ENCODE measurements at places on chromosomes 4 and X.
A peak's percentile ranks its signal among the peaks of the same experiment; 100 is the strongest.

DNA sequence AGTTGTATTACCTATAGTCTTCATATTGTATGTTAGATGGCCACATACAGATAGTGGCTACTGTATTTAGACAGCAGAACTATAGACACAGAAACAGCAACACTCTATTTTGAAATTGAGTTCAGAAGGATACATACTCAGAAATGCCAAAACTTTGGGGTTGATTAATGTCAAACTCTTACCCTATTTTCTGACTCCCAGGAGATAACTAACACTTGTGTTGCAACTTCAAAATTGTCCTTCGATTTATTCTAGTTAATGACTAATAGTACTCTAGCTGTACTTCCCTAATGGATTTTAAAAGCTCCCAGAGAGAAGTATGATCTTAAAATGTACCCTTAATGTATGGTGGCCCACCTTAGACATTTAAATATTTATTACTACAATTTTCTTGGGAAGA lies 229.9 kb upstream of the UGT8 start:
- DNase-seq = no peak

GRCh38 chr4:24551492-24552289 lies 32.7 kb downstream of the DHX15 start:
- DNase-seq = no peak

- DNase-seq = peak; percentile 0
Observed at GRCh38 chrX:107827030-107827831, 1.6 kb downstream of the MID2 start.

DNA sequence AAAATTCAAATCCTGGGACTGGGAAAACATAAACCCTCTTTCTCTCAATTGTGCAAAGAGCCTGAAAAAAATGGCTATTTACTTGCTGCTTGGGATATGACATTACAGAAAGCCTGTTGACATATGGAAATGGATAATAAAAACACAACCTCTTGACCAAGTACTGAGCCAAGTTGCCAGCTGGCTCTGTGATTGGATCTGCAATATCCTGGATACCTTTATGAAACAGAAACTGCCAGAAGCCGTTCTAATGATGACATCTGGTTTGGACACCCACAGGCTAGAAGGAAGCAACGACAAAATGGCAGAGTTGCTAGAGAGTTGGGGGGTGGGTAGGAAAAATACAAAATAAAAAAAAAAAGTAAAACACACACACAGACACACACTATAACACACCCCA lies 481.4 kb downstream of the FAT4 start:
- DNase-seq = no peak

GRCh38 chr4:142984871-142985585 lies 138.9 kb upstream of the INPP4B start:
- DNase-seq = peak; percentile 6

DNA sequence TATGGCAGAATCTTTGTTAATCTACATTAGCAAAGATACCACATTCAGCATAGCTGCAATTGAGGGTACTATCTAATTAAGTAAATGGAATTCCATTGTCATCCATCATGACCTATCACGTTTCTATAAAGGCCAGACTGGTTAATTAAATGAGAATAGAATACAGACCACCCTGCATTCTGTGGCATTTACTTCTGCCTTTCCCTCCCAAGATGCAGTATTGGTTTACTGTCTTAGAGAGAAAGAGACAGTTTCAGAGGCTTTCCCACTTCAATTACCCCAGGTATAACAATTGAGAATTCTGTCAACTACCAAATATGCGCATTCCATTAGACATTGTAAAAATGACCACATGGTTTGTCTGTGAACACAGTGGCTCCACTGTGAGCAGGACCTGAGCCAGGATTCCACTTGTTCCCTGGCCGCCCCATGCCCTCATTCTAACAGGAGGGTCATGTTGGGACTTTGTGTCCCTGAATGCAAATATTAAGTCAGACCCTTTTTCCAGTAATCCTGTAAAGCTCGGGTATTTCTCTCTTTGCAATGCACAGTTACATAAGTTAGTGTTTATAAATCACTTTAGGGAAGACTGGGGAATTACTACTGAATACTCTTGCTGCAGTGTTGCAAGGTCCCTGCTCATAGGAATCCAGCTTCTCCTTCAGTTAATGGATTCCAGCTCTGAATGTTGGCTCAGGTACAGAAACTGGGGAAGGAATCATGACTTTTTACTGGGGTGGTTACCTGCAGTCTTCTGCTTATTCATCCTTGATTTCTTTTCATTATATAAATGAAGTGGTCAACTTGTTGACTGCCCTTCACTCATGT lies 261.0 kb downstream of the PDGFC start:
- peak; percentile 7 for DNase-seq

GRCh38 chr4:170627418-170627817 lies 537.7 kb upstream of the AADAT start:
- no peak for DNase-seq

DNA sequence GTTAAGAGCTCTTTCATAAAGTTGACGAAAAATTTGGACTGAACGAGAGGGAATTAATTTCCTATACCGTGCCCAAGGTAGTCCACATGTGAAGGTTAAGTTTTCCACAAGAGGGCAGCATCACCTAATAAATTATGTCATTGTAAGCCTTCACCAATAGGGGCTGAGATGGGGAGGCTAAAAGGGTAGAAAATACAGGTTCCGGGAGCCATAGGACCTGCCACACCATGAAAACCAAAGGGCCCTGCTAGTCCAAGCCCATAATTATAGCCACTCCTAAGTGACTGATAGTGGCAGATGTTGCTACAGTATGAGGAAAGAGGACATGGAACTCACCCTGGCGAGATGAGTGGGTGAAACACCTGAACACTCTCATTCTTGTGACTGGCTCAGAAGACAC lies 122.2 kb downstream of the SHROOM4 start:
- DNase-seq = peak; percentile 53

DNA sequence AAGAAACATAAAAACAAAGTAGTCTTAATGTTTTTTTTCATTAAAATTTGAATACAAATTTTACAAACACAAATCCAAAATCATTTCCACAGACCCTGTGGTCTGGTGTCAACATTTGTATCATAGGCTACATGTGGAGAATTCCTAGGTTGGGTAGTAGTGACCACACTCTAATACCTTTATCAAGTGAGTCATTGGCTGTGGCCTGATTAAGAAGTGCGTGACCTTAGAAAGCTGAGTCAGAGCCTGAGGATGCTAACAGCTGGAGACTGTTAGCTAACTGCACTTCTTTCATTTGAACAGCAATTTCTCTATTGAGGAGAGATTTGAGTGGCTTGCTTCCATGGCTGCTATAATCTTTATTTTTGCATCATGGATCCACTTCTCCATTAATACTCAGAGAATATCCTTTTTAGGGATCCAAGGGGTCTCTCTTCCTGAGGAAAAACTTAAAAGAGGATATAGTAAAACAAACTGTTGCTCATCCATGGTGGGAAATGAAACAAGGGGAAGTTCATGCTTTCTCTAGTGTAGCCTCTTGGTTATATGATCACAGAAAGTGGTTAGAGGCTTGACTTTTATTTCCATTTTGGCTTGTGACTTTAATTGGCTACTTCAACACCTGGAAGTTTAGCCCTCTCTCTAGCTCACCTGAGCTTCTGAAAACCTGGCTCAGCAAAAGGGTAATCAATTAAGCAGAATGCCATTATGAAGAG lies 335.8 kb downstream of the PABPC4L start:
- DNase-seq = peak; percentile 93

- no peak for DNase-seq
Observed at GRCh38 chr4:629915-630641, 4.7 kb downstream of the PDE6B start.
